ENCODE measurements at places on chromosomes 6 and 20. TPM values are rescaled to one million over a fixed set of nuclear protein-coding genes. Genes with fewer than 3 reads are reported as not detected.

- peak; percentile 43 for DNase-seq
These were observed 38.9 kb downstream of the SMAP1 start for GRCh38 chr6:70706491-70707123.

DNA sequence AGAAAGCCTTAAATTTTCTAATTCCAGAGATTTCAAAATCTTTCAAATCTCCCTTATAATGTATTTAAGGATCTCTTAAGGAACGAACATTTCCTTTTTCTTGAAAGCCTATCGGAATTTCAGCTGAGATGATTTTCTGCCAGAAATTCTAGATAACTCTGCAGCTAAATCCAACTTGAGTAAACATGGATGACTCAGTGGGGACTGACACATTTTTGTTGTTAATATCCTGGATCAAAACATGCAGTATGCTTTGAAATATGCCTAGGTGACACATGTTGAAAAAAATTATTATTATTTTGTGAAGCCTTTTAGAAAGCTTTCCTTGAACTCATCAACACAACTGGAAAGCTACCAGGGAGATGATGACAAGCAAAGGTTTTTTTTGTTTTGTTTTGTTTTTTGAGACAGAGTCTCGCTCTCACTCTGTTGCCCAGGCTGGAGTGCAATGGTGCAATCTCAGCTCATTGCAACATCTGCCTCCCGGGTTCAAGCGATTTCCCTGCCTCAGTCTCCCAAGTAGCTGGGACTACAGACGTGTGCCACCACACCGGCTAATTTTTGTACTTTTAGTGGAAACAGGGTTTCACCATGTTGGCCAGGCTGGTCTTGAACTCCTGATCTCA lies 140.1 kb upstream of the SNX9 start:
- DNase-seq: peak; percentile 81

DNA sequence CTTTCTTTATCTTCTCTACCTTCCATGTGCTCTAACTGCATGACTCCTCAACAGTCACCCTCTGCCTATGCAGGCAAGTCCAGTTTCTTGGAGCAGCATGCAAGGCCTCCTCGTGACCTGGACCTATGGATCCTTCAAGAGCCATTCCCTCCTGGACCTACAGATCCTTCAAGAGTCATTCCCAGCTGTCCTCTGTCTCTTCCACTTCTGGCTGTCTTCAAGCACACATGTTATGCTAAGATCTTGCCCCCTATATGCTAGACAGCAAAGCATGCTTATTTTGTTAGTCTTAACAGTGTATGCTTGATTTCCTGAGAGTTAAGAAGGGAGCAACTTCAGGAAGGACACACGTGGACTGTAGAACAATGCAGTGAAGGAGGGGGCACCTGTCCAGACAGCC lies 7.5 kb downstream of the ID4 start:
- DNase-seq: no peak

- DNase-seq: no peak
These were observed 2.1 kb downstream of the MYL9 start for GRCh38 chr20:36543184-36544133.

GRCh38 chr6:112877134-112878100 lies 530.3 kb downstream of the RFPL4B start:
- peak; percentile 31 for DNase-seq

DNA sequence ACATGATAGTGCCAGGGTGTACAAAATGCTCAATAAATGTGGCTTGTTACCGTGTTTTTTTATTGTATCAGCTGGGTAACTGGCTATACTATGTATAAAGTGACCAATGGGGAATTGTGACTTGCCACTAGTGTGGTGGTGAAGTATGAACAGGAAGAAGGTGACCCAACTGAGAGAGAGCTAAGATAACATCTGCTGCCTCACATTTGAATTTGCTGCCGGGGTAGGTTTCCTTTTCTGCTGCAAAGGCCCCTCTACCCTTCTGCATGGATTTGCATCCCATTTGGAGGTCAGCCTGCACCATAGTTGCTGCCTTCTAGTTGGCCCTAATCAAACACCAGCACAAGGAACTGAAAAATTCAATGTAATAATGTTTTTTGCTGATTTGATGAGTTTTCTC lies 24.1 kb downstream of the IL17A start:
- no peak for DNase-seq

DNA sequence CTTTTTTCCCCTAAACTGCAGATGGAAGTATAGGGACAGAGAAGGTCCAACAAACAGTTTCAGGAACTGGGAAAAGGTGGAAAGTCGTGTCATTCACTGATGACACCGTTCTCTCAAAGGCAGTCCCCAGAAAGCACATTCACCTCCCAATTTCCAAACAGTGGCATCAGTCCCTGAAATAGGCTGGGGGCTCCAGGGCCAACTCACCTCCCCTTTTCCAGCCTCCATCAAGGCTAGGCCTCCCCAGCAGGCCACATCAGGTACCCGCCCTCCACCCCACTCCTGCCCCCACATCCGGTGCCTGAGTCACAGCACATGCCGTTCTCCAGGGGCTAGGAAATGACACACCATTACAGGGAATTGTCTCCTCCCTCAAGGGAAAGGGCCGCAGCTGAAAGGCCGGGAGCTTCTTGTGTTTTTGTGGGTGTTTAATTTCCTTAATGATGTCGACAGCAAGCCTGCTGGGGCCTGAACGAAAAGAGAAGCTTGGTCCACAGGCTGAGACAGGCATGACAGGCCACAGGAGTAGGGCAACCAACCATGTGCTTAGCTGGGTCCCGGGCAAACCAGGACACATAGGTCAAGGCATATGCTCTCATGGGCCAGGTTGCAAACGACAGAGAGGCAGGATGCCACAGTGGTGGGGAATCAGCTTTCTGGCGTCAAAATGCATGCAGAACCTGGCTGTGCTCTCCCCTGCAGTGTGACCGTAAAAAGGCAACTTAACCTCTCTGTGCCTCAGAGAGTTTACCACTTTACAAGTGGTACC lies 39.2 kb downstream of the ZMYND8 start:
- peak; percentile 99 for DNase-seq

DNA sequence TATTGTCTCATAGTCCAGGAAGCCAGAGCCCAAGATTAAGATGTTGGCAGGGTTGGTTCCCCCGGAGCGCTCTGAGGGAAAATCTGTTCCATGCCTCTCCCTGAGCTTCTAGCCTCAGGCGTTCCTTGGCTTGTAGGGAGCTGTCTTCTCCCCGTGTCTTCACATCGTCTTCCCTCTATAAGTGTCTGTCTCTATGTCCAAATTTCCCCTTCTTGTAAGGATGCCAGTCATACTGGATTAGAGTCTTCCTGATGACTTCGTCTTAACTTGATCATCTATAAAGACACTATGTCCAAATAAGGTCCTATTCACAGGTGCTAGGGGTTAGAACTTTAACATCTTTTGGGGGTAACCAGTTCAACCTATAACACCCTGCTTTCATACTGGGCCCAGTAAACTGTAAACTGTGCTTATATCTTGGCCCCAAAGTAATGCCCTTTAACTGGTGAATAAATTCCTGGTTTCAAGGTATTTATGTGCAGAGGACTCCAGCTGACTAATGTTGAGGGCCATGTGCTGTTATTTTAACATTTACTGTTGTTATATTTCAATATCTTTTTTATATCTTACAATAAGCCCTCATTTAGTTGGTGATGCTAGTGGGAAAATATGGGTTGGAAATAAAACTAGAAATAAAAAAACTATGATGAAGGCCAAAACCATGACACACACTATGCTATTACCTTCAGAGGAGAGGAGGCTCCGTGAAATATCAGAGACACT lies 101.7 kb upstream of the IYD start:
- DNase-seq: peak; percentile 57

GRCh38 chr6:40529919-40530318 lies 57.2 kb downstream of the LRFN2 start:
- no peak for DNase-seq

- DNase-seq: no peak
These were observed 22.7 kb upstream of the TMEM181 start for GRCh38 chr6:158536891-158537798.

- no peak for DNase-seq
These were observed 60.8 kb downstream of the MDN1 start for GRCh38 chr6:89758830-89759229.

DNA sequence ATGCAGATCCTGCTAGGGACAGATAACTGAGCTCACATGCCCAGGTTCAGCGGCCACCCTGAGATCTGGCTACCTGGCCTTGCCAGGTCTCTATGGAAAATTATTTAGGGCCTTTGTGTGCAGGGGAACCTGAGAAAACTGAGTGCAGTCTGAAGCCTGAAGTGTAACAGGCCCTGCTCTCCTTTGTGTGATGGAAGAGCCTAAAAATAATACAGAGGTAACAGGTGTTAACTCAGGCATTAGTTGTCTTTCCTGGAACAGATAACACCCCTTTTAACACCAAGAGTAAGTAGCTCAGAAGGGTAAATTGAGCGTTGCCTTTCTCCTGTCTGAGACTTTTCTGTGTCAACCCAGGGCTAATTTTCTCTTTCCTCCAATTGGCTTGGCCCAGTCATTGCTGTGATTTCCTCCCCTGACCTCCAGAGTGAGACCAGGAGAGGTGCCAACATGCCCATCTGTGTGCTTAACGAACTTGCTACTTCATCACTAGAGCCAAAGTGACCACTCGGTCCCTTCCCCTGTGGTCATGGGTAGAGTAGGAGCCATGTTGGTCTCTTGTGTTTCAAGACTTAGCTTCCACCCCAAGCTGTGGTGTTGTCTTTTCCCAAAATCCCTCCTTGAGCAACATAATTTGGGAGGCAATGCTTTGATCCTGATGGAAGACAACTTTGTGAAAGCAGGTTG lies 304.4 kb upstream of the JAG1 start:
- DNase-seq: no peak

GRCh38 chr20:38547288-38548085 lies 33.5 kb upstream of the ADIG start:
- DNase-seq: no peak

DNA sequence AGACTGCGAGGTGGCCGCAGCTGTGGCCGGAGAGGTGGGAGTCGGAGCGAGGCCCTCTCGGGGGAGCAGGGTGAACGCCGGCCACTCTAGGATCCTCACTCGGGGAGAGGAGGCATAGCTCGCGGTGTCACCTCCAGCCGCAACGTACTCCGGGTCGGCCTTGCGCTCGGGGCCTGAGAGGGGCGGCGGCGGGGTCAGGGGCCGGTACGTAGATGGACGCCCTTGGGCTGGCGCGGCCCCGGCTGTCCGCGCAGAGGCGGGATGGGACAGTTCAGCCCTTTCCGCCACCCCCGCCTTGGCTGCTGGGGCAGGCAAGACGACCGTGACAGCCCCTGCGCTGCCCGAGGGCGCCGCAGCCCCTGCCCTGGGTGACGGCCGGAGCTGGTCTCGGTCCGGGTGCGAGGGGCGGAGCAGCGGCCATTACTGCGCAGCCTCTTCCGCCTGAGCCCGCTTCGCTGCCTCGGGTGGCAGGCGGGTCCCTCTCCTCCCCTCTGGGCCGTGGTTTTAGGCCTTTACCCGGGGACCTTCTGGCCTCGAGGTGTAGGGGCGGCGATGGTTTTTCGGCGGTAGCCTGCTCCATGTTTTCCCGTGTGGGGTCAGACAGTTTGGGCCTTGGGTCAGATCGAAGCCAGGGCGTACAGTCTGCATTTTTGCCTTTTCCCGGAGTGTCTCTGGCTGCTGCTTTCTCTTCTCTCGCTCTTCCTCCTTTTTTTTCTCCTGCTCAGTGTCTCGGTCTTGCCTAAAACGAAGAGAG lies 405 bp downstream of the RNF146 start:
- DNase-seq: peak; percentile 35

DNA sequence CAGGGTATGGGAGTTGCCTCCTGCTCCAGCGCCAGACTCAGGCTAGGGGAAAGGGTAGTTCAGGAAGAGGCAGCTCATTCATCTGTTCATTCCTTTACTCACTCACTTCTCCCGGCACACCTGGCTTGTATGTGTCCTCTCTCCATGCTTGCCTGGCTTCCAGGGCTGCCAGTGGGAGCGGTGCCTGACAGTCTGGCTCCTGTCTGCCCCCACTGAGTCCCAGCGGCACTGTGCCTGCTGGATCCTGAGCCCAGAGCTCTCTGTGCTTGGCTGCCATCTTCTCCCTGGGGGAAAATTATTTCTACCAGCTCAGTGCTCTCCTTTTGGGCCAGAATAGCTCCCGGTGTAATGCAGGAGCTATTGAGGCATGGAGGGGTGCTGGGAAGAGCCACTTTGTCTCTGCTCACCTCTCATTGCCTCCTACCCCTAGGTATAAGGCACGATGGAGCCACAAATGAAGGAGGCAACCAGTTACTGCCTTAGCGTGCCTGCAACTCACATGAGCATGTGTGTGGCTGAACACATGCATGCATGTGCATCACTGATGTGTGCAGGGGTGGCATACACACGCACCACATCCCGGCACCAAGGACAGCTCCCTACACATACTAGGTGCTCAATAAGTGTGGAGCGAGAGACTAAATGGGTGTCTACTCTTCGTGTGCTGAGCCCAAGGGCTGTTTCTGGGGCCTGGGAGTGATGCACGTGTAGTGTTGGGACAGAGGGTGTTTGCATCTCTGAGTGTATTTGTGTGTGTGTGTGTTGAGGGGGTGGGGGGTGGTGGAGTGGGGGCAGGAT lies 46.6 kb downstream of the CDH22 start:
- DNase-seq: no peak

- peak; percentile 80 for DNase-seq
These were observed 15.8 kb upstream of the THBS2 start for GRCh38 chr6:169269180-169270076.

DNA sequence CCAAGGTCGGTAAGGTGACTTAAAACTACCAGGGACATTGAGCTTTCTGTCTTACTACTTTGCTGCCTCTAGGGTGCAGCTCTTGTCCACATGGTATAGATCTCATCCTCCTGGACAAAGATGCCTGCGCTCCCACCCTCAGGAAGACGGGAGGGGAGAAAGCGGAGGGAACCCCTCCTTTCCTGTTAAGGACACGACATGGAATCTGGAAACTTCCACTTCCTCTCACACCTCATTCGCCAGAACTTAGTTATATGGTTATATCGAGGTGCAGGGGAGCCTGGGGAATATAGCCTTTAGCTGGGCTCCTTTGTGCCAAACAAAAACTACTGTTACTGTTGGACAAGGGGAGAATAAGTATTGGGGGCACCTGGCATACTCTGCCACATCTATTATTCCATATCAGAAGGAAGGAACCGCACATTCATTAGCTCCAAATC lies 224.3 kb upstream of the TSHZ2 start:
- peak; percentile 22 for DNase-seq

DNA sequence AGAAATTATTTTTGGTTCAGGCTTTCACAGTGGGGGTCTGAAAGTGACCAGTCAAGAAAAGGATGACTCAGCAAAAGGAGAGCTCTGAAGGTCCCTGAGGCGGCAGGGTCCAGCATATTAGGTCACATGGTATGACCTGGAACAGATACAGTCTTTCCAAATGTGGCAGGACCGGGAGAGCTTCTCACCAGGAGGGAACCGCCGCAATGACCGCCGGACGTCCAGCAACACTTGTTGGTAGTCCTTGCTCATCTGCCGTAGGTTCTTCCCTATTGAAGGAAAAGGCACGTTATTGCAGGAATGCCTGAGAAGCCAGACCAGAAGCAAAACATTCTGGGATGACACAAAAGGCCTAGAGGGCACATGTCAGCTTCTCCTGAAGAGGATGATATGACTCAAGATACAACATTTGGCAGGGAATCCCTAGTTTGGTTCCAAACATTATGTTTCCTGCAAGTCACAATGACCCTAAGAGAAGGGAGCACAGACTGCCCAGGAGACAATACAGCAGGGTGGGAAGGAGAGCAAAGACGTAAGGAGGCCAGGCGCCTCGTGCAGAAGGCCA lies 17.4 kb downstream of the TBC1D20 start:
- DNase-seq: peak; percentile 10

GRCh38 chr20:62156592-62157386 lies 13.2 kb downstream of the SS18L1 start:
- no peak for DNase-seq

The MOCS3 gene
- total RNA-seq: 8.1 TPM

The DDX43 gene
- total RNA-seq: 0.26 TPM

The ZGPAT gene
- total RNA-seq: 17.7 TPM

The CDH26 gene
- 8.4 TPM for total RNA-seq

The LHFPL5 gene
- total RNA-seq: not detected

The MLIP gene
- total RNA-seq: 0.53 TPM

The DEFB119 gene
- total RNA-seq: not detected

All from bronchial epithelial cell (primary cell).